Fibroblast of skin of right biceps (primary cell): ENCODE measurements at places on chromosomes 1 and 21.

- no peak for DNase-seq
Observed at GRCh38 chr1:68585351-68585750, 88.5 kb upstream of the DEPDC1 start.

- DNase-seq, result no peak
Observed at GRCh38 chr1:152495066-152495675, 15.4 kb upstream of the LCE5A start.

DNA sequence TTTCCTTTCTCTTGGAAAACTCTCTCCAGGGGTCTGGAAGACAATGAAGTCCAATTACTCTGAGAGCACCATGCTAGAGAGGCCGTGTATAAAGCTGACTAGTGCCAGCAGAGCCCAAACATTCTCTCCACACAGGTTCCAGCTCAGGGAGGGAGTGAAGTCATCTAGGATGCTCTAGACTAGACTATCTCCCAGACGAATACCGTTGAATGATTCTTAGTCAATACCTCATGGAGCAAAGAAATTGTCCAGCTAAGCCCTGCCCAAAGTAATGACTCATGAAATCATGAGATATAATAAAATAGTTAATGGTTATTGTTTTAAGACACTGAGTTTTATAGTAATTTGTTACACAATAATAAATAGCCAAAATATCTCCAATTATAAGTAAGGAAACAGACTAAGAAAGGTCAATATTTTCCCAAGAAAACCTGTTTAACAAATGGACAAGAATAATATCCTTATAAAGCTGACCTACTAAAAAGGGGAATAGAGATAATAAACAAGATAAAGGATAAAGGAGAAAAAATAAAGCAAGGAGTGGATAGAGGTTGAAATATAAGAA, 163.9 kb upstream of the LRRC7 start:
- DNase-seq, result no peak

DNA sequence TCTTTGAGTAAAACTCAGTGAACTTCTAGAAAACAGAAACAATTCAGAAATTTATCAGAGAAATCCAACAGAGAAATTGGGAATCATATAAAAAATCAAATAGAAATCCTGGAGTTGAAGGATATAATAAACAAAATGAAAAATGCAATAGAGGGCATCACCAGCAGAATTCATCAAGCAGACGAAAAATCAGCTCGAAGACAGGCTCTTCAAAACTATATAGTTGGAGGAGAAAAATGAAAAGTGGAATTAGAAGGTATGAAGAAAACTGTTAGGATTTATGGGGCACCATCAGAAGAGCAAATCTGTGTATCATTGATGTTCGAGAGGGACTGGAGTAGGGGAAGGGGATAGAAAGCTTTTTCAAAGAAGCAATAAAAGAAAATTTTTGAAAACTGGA, 121.5 kb upstream of the GPR52 start:
- no peak for DNase-seq
